ENCODE measurements at places on chromosomes 6 and 20.

- no peak for DNase-seq
These were observed 258.1 kb downstream of the ZNF217 start for GRCh38 chr20:53335555-53335954.

DNA sequence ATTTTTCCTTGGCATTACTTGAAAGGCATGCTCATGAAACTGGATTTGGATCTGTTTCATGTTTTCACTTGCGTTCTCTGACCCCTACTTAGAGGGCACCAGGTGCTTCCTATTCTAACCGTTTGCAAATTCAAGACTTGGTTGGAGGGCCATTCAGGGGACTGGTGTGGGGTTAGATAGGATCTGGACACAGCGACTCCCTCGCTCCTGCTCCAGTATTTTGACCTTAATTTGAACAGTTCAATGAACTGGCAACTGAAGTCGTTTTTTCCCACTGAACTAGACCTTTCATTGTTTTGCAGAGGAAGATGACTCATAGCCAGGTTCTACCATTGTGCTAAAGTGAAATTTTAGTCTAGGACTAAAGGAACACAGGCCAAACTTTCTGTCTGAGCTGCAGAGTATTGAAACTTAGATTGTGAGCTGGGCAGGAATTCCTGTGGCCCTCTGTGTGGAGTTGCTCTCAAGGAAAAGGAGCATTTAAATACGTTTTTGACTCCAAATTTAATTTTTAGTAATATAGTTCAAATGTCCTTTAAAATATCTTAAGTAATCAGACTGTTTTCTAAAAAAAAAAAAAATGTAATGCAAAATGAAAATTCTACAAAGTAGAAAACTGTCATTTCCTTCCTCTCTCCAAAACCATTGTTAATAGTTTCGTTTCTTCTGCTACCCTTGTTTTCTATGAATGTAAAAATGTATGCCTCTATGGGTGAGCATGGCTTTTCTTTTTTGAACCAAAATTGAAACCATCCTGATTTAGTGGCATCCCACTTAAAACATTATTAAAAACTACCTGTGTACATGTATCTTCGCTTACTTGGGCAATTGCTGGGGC is 64.8 kb downstream of the UTRN start:
- peak; percentile 42 for DNase-seq

- peak; percentile 19 for DNase-seq
These were observed 183.7 kb upstream of the JAG1 start for GRCh38 chr20:10857352-10858070.

- no peak for DNase-seq
These were observed 110.5 kb downstream of the HAO1 start for GRCh38 chr20:7829776-7830175.

- DNase-seq: no peak
These were observed 34.5 kb downstream of the NTSR1 start for GRCh38 chr20:62742979-62743776.

GRCh38 chr6:30554404-30554803 is 1.9 kb downstream of the GNL1 start:
- DNase-seq: no peak

DNA sequence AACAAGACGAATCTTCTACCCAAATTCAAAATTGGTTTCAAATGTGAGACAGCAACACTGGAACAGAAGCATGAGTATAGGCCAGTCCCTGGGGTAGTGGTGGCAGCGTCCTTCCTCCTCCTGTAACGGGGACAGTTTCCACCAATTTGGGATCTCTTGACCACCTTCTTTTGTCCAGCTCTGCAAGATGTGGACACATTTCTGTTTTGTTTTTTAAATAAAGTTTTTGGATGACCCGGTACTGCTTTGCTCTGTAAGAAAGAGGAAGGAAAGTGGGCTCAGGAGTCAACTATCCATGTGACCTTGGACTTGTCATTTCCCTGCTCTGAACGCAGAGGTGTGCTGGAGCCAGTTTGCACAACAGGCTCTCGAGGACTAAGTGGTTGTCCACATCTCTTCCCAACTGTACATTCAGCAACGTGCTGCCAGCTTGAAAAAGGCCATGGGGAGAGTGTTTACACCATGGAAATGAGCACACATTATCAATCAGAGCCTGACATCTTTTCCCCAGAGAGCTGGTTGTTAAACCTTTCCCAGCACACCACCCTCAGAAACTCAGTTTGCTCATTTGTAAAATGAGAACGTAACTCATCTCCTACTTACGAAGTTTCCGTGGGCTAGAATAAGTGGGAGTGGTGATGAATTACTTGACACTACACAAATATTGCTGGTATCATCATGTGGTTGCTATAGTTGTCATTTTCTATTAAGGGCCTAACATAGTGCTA is 66.5 kb downstream of the ADTRP start:
- no peak for DNase-seq

DNA sequence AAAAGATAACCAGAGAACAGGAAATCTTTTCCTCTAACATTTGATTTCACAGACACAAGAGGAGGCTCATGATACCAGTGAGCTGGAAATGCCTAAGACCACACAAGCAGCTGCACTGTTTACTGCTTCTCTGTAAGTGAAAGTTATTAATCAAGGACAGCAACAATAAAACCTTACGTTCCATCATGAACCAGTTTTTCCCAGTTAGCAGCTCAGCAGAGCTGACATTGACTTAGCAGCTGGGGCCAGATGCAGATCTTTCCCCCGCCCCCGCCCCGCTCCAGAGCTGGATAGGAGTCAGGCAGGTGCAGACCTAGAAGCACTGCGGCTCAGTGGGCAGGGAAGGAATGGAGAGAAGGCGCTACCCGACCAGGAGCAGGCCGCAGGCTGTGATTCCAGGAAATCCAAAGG is 275.2 kb downstream of the GMDS start:
- DNase-seq: peak; percentile 32

- DNase-seq: no peak
These were observed 16.7 kb upstream of the NEDD9 start for GRCh38 chr6:11248974-11249761.

DNA sequence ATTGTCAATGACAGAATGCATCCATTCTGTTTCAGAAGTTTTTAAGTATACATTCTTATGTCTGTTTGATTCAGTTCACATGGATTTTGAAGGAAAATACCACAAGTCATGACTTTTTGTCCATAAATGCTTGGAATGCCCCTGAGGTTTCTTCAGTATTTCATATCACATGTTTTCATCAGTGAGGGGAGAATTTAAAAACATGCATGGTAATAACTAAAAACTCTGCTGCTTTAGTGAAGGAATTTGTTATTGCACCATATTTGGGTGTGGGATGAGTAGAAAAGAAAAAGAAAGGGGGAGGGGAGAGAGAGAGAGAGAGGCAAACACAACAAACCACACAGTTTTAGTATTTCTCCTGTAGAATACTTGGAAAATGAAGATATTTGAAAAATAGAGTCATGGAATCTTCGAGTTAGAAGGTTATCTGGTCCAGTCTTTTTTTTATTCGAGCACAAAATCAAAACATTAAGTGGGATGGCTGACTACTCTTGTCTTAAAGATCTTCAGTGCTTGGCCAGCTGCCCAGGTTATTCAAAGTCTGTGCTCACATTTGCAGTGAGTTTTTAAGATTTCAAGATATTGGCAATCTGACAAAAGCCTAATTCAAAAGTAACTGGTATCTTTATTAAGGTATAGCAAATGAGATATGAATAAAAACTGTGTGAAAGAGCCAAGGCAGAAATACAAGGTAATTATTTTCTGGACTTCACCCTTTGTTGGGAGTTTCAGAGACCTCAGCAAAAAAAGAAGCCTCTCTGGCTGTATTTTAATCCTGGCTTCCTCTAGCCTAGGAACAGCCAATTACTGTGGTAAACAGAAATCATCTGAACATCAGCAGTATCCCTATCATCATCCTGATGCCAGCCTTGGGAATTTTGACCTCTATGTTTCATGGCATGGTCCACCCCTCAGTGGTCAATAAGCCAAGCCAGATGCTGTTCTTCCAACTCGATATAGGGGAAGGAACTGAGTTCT is 687.9 kb upstream of the CITED2 start:
- DNase-seq: peak; percentile 37

- DNase-seq: peak; percentile 41
These were observed 56.5 kb downstream of the CD40 start for GRCh38 chr20:46174469-46175126.

DNA sequence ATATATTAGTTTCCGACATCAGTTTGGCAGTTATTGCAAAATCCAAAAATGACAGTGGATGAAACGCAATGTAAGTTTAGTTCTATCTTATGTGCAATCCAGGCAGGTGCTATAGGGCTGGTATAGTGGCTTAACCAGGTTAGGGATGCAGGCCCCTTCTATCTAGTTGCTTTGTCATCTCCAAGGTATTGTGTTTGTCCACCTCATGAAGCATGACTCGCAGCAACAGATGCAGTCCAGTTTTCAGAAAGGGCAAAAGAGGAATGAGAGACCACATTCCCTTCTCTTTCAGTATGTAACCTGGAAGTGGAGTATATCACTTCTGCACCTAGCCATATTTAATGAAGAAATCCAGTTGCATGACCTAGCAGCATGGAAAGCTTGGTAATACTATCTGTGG is 59.7 kb downstream of the PKIB start:
- DNase-seq: no peak

GRCh38 chr20:49821870-49822331 is 9.3 kb downstream of the SLC9A8 start:
- DNase-seq: no peak

DNA sequence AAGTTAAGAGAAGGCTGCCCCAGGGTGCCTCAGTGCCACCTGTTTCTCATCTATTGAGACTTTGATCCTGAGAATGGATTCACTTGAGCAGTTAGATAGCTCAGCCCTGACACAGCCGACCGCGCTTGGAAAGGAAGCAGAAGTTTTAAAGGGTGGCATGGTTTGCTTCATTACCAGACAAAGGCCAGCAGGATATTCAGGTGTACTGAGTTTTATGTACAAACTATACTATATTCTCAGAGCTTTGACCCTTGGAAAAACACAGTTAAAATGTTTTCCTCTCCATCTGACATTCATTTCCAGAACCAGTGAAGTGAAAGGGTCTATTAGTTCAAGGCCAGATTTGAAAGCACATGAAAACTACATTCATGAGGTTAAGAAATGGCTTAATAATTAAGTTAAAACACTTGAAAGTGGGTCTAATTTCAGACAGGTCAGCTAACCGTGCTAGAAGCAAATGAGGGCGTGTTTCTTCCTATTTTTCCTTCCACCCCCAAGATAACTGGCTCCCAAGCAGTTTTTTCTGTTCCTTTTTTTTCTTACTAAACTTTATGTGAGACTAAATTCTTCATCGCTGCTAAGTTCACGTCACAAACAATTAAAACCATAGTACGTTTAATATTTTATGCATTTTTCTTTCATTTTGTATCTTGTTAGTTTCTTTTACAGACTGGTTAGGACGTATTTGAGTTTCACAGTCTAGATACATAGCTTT is 385.3 kb upstream of the SOX4 start:
- DNase-seq: peak; percentile 38

DNA sequence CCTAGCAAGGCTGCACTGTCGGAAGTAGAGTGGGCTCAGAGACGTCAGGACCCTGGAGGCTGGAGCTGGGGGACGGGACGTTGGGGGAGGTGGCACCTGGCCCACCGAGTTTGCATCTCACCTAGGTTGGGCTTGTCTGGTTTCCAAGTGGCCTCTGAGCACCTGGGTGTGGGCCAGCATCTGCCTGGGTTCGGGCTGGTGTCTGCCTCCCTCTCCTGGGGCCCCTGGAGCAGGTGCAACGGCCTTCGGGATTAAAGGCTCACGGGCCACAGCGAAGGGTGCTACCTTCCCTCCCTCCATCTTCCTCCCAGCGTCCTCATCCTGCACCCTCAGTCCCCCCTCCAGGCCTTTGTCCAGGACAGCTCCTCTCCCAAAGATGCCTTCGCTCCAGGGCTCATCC is 6.0 kb downstream of the HRH3 start:
- no peak for DNase-seq

DNA sequence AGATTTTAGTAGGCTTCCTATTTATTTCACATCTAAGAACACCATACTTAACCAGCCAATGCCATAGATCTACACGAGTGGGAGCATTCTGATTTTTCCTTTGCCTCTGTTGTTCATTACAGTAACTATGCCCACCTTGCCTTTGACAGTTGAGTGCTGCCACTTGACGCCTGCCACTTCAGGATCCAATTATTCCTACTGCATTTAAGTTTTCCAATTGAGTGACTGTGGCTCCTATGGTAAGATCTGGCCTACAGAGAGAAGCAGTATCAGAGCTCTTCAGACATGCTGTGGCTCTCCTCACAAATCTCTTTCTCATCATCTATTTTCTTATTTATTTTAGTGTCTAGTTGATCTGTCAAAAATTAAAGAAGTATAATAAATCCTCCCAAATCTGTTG is 403.0 kb upstream of the SPTLC3 start:
- no peak for DNase-seq

GRCh38 chr6:96652552-96652951 is 89.6 kb downstream of the FHL5 start:
- DNase-seq: no peak

- no peak for DNase-seq
These were observed 11.1 kb downstream of the CRISP1 start for GRCh38 chr6:49855221-49855620.

DNA sequence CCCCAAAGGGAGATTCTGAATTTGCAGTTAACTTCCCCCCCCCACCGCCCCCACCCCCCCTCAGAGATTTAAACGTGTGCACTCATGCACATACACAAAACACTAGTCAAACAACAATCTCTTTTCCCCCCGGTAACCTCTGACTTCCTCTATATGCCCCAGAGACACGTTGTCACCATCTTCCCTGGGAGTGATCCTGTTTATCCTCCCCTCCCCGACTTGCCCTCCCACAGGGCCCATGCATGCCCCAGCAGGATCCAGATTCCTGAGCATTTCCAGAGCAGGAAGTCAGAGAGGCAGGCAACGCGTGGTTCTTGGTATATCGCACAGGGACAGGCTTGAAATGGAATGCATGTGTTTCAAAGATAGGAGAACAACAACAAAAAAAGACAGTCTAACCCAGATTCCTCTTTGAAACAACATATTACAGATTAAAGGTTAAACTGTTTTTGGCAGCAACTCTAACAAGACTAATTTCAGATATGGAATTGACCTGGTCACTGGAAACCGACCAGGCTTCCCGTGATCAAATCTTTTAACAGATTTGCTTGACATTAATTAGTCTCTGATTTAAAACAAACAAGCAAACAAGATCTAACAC is 1.3 kb downstream of the BLCAP start:
- no peak for DNase-seq

GRCh38 chr20:20710443-20711315 is 1.8 kb downstream of the RALGAPA2 start:
- DNase-seq: peak; percentile 14

- no peak for DNase-seq
These were observed 30.3 kb upstream of the MAPK13 start for GRCh38 chr6:36099869-36100483.

- DNase-seq: peak; percentile 62
These were observed 3.4 kb upstream of the SIM1 start for GRCh38 chr6:100468016-100468622.

DNA sequence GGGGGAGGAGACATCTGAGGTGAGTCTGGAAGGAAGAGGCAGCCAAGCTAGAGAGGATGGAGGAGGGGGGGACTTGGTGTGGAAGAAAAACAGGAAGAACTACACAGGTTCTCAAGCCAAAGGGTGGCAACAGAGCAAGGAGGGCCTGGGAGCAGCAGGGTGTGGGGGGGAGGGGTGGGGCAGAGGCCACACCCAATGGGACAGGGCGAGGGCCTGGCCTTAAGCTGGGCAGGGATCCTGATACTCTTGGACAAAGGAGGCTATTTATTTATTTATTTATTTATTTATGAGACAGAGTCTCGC is 359.0 kb downstream of the ZFAND3 start:
- DNase-seq: no peak

All from right kidney (tissue), 9 donors.